ENCODE measurements at places on chromosomes 5 and 9. TPM values are rescaled to one million over a fixed set of nuclear protein-coding genes. Genes with fewer than 3 reads are reported as not detected.

DNA sequence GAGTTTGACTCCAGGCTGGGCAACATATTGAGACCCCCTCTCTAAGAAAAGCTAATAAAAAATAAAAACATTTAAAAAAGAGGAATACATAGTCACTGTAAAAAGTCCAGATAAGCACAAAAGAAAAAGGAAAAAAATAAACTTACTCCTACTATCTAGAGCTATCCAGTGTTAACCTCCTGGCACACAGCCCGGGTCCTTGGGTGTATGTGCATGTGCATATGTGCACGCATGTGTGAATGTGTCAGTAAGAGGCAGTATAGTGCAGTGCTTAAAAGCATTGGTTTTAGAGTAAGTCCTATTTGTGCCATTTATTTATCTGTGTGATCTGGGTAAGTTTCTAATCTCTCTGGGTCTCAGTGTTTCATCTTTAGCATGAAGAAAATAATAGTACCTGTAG, 26.7 kb downstream of the FAM219A start:
- no peaks in the 10 kb centered on the region for H3K36me3 ChIP-seq
- DNase-seq: no peak
- no peaks in the 10 kb centered on the region for H3K4me1 ChIP-seq
- H3K27me3 ChIP-seq: no peaks in the 10 kb centered on the region

DNA sequence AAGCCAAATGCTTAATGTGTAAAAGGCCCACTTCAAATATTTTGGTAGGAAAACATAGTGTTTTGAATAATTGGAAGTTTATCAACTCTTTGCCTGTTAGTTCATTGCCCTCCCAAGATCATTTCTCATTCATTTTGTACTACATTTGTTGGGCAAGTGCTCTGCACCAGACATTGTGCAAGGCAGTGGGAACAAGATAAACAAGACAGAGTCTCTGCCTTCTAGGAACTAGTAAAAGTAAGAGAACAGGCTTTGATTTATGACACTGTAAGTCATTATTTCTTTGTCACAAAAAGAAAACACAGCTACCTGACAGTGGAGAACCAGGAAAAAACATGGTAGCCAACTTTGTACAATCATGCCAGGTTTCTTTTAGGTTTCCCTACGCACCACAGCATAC, 63.7 kb upstream of the PAM start:
- DNase-seq: no peak
- no peaks in the 10 kb centered on the region for H3K4me1 ChIP-seq
- H3K27ac ChIP-seq: no peak overlapping the region
- H3K27me3 ChIP-seq: peaks cover 6% of the 10 kb centered on the region
- no peak overlapping the region for H3K4me3 ChIP-seq

GRCh38 chr5:109407913-109408312, 1.9 kb downstream of the PJA2 start:
- peak overlapping the region; percentile 100 for H3K27ac ChIP-seq
- no peaks in the 10 kb centered on the region for H3K27me3 ChIP-seq
- H3K36me3 ChIP-seq: peaks cover 24% of the 10 kb centered on the region
- H3K4me1 ChIP-seq: peaks cover 33% of the 10 kb centered on the region

The LIX1 gene
- not detected for total RNA-seq

DNA sequence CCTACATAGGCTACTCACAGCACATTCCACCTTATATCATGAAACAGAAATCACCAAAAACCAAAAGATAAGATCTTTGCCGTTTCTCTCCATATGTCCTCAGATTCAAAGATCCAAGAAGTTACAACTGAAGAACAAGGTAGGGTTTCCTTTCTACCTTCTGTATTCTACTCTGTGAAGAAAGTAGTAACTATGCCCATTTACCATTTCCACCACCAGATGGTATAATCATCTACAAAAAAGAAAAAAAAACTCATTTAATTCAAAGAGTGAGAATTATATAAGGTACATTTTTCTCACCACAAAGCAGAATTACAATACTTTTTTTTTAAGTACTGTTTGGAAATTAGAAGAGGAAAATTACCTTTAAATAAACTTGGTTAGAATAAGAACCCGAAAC, 172.6 kb upstream of the PTGER4 start:
- H3K4me1 ChIP-seq: peaks cover 8% of the 10 kb centered on the region
- H3K4me3 ChIP-seq: no peak overlapping the region
- no peak overlapping the region for H3K27ac ChIP-seq
- no peak for DNase-seq
- no peaks in the 10 kb centered on the region for H3K27me3 ChIP-seq

GRCh38 chr9:4515958-4516375, 25.7 kb downstream of the SLC1A1 start:
- no peak for DNase-seq
- no peaks in the 10 kb centered on the region for H3K36me3 ChIP-seq
- no peak overlapping the region for H3K27ac ChIP-seq
- H3K4me3 ChIP-seq: no peak overlapping the region

GRCh38 chr5:148378670-148379069, 5.1 kb upstream of the FBXO38 start:
- H3K4me1 ChIP-seq: peaks cover 17% of the 10 kb centered on the region
- no peak for DNase-seq
- H3K4me3 ChIP-seq: no peak overlapping the region
- peaks cover 20% of the 10 kb centered on the region for H3K36me3 ChIP-seq
- no peak overlapping the region for H3K27ac ChIP-seq
- H3K27me3 ChIP-seq: no peaks in the 10 kb centered on the region

DNA sequence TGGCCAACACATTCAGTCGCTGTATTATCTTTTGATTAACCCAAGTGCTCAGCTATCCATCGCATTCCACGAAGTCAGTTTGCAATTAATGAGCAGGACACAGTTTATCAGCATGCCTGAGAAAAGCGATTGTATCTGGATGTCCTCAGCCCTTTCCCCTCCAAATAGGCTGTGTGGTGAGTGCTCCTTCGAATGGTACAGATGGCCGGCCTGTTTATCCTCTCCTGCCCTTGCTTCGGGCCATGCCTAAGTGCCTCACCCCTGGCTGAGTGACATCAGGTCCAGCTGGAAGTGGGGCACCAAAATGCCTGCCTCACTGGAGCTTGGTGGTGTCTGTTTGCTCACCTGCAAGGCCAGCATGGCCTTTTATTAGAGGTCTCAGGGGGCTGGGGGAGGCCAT, 317.3 kb downstream of the GADD45G start:
- no peak overlapping the region for H3K4me3 ChIP-seq
- H3K27me3 ChIP-seq: peaks cover 18% of the 10 kb centered on the region
- H3K27ac ChIP-seq: no peak overlapping the region
- DNase-seq: no peak
- H3K36me3 ChIP-seq: no peaks in the 10 kb centered on the region

The KLHL3 gene
- total RNA-seq: 16.3 TPM

The PRDM9 gene
- total RNA-seq: not detected

GRCh38 chr9:121273064-121273775, 5.3 kb downstream of the GSN start:
- no peaks in the 10 kb centered on the region for H3K36me3 ChIP-seq
- peaks cover 13% of the 10 kb centered on the region for H3K4me1 ChIP-seq
- no peak overlapping the region for H3K27ac ChIP-seq
- DNase-seq: no peak
- peaks cover 7% of the 10 kb centered on the region for H3K27me3 ChIP-seq
- no peak overlapping the region for H3K4me3 ChIP-seq
